ENCODE measurements at places on chromosomes 3 and 15.

DNA sequence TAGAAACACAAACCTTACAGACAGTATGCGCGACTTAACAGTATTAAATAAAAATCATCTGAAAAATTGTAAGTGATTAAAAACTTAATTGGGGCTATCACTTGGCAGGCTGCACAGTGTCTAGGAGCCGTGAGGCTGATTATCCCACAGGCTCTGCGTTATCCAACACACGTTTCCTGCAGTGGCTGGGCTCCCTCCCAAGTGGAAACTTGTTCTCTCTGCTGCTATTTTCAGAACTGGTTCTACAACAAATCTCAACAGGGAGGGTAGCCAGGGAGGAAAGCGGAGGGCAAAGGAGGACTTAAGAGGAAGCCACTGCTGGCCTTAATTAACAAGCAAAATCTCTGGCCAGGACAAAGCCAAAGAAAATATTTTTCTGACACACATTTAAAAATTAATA is 555.2 kb downstream of the MAGI1 start:
- no peak for DNase-seq

GRCh38 chr3:52146811-52147210 is 7.4 kb downstream of the POC1A start:
- DNase-seq = no peak

GRCh38 chr3:195150181-195151118 is 120.5 kb downstream of the XXYLT1 start:
- DNase-seq = no peak

- DNase-seq = no peak
Measured at GRCh38 chr3:9780458-9780812, 10.7 kb upstream of the CAMK1 start.

- DNase-seq = no peak
Measured at GRCh38 chr3:116301422-116301821, 143.9 kb downstream of the LSAMP start.

DNA sequence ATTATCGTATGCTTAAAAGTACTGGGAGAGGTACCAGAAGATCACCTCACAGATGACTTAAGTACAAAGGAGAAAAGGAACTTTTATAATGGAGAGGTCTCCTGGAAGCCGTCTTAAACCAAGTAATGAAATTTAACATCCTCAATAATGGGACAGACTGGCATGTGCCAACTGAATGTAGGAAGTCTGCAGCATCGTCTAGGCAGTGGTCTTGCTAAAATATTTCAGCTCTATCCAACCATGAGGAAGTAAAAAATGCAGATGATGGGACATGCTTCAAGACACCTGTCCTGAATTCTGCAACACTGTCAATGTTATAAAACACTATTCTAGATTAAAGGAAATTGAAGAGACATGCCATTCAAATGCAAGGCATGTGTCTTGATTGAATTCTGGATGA is 458.8 kb upstream of the TPRG1 start:
- no peak for DNase-seq

DNA sequence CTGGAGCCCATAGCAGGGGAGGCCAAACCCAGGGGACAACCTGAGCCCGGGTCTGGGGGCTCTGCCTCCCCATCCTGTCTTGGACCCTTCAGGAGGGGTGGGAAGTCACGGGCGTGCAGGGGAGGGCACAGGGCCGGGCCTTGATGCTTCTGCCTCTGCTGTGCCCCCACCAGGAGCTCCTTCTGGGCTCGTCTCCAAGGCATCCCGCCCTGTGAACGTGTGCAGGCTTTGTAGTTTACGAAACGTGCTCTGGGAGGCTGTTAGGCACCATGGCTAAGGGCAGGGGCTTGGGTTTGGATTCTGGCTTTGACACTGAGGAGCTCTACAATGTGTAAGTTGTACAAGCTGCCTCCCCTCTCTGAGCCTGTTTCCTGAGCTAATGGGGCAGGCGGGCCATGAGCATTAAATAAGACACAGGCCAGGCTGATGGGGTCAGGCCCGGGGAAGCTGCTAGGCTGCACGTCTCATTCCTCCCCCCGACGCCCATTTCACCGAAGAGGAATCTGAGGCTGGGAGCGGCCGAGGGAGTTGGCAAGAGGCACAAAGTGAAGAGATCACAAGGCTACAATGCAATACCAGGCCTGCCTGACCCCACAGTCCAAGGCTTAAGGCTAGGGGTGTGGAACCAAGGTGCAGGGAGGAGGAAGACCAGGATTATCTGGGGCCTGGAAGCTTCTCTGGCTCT is 19.6 kb downstream of the PLXND1 start:
- no peak for DNase-seq

DNA sequence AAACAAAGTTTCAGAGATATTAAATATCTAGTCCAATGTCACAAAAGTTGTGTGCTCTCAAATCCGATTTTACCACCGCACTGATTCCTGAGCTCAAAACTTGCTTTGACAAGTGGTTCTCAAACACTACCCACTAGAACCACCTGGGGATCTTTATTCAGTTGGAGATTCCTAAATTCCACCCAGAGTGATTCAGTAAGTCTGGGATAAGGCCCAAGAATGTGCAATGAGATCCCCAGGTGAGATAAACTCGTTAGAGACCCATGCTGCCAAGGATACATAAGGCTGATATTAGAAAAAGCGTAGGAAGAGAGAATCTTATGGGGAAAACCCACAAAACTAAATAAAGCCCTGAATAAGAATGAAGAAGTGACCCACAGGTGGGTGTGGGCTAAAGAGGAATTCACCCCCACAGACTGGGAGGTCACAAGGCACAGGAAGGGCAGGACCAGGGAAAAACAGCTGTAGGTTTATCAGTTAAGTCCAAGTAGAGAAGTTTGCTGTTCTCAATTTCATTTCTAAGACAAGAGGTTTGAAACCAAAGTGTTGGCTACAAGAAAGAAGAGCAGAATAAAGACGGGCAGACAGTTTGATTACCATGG is 11.5 kb upstream of the RPS17 start:
- DNase-seq = no peak

DNA sequence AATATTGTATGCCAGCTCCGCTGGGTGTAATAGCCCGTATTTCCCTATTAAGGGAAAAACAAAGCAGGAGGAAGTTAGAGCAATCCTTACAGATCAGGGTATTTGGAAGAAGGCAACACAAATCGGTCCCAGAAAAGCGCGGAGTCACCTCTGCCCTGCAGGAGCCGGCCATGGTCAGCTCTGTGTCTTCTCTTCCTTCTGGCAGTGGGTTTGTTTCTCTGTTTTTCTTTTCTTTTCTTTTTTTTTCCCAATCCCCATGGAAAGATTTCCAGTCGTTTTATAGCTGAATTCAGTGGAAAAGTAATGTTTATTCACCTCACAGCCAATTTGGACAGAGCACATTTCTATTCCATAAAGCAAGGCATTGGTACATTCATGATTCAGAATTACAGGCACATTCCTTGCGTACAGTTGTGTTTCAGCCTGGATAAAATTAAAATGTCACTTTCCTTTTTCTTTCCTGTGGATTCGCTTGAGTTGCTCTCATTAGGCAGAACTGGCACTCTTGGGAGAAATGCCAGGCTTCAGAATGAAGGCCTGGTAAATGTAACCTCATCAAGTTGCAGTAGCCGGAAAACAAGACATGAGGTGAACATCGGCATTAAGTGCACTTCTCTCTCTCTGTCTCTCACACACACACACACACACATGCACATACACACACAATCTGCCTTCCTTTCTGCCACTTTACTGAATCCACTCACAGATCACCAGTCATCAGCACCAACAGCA is 204.5 kb upstream of the UBE2E1 start:
- DNase-seq = no peak

DNA sequence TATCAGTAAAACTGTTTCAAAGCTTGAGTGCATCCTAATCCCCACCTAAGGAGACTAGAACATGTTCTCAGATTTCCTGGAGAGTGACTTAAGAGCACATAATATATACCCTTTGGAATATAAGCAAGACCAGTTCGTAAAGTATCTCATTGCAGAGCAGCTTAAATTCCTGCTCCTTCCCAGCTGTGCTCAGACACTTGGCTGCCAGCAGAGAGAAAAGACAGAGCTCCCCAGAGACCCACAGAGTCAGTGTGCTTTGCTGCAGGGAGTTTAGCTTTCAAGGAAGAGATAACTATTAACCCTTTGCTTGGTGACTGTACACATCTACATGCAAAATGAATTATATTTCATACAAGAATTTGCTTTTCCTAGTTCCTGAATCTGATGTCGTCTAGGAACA is 338.1 kb upstream of the ARHGEF26 start:
- DNase-seq = no peak

GRCh38 chr3:162879021-162879562 is 1382.5 kb downstream of the OTOL1 start:
- no peak for DNase-seq

- no peak for DNase-seq
Measured at GRCh38 chr15:22936577-22937472, 43.3 kb downstream of the CYFIP1 start.

- no peak for DNase-seq
Measured at GRCh38 chr3:71955240-71956068, 170.5 kb upstream of the PROK2 start.

- DNase-seq = no peak
Measured at GRCh38 chr15:88571153-88571851, 24.8 kb upstream of the DET1 start.

- DNase-seq = no peak
Measured at GRCh38 chr3:144369129-144369879, 397.7 kb downstream of the DIPK2A start.

- no peak for DNase-seq
Measured at GRCh38 chr3:192433704-192434103, 293.6 kb downstream of the FGF12 start.

DNA sequence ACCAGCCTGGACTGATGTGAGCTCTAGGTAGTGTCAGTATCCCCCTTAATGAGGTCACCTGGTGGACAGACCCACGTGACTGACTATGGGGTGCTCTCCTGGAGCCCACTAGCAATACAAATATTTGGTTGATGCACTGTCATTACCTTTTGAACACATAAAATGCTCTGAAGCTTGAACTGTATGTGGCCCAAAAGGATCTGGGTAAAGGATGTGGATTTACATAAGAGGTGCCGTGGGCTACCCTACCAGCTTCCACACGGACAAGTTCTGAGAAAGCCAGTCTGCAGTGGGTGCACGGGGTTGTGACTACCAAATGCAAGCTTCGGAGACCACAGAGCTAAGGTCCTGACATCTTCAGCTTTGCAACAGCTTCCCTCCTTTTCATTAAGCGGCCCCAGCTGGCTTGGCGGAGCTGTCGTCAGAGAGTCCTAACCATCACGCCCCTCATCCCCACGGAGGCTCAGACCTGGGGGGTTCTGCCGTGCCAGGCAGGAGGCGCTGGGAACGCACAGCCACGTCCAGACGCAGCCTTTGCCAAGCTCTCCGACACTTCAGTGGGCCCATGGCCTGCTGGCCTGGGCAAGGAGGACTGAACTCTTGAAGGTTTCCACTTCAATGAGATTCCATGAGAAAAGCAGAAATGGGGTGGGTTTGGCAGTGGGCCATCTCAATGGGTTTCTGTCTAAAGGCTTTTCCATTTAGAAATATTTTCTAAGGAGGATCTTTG is 228.3 kb downstream of the ADAMTS17 start:
- no peak for DNase-seq

DNA sequence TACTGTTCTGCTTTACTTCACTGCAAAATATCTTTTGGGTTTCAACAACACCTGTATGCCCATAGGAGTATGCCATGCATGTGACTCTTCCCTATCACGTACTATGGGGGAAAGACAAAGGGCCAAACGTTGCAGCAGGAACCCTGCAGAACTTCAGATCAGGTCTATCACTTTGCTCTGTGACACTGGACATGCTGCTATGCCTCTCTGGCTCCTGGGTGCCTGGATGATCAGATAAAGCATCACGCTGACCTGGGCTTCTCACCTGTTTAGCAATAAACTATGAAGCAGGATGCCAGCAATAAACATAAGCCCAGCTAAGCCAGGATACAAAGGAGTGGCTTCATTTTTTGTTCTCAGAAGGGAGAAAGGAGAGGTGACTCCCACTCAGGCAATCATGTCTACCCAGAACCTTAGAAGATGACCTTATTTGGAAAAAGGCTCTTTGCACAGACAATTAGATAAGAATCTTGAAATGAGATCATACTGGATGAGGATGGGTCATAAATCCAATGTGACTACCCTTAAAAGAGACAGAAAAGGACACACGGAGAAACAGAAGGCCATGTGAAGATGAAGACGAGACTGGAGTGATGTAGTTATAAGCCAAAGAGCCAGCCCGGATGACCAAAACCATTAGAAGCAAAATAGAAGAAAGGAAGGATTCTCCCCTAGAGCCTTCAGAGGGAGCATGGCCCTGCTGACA is 19.3 kb downstream of the POMGNT2 start:
- no peak for DNase-seq

DNA sequence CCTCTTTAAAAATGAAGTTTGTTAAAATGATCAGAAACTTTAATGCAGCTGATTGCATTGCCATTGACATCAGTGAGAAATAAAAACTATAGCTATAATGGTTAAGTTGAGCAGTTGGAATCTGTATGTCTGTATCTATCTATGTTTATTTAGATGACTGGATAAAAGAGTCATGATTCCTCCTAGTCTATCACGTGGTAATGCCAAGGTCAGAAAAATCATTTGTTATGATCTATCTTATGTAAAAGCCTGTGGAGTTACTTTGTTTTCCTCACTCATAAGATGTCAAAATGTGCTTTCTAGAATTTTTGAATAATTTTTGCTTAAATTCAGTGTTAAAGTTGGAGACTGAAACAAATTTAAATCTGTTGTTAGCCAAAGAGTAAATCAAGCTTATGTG is 63.3 kb downstream of the MBNL1 start:
- DNase-seq = no peak

DNA sequence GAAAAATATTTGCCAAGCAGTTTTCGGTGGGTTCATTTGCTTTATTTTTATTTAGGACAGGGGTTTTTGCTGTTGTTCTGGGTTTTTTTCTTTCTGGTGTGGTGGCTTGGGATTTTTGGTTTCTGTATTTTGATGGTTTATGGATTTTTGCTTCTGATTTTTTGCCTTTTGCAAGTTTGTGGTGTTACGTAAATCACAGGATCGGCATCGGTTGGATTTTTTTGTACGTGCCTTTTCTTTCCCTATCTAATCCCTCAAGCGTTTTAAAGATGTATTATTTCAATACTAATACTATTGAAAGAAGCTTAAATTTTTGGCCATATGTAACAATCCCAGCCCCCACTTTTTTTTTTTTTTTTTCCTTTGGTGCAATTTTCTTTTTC is 782 bp upstream of the BCL6 start:
- DNase-seq = no peak

All from stimulated activated CD8-positive, alpha-beta memory T cell treated with anti-CD3 and anti-CD28 coated beads, Interleukin-4, amount 100 ng/mL, for 1 hour (primary cell).